Activated CD4-positive, alpha-beta T cell treated with anti-CD3 and anti-CD28 coated beads, Interleukin-2, amount 50 U/mL, for 24 hours (primary cell): ENCODE measurements at places on chromosomes 5 and 9.

DNA sequence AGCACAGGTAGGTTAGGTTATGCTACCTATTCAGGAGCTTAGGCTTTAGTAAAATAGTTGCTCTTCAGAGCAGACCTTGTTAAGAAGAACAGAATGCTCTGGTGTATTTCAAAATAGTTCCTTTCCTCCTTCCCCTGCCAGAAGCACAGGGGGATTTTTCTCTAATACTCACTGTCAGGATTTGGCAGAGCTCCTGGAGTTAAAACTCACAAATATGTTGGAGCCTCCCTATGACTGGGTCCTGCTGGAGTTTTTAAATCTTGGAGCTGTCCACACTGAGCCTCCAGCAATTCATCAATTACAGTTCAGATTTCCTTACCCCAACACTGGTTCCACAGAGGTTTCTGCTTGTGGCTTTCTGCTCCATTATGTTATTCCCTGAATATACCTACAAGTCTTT, 1233.8 kb upstream of the WWC1 start:
- no peak for DNase-seq

GRCh38 chr9:106829666-106830408, 33.1 kb upstream of the ZNF462 start:
- no peak for DNase-seq

DNA sequence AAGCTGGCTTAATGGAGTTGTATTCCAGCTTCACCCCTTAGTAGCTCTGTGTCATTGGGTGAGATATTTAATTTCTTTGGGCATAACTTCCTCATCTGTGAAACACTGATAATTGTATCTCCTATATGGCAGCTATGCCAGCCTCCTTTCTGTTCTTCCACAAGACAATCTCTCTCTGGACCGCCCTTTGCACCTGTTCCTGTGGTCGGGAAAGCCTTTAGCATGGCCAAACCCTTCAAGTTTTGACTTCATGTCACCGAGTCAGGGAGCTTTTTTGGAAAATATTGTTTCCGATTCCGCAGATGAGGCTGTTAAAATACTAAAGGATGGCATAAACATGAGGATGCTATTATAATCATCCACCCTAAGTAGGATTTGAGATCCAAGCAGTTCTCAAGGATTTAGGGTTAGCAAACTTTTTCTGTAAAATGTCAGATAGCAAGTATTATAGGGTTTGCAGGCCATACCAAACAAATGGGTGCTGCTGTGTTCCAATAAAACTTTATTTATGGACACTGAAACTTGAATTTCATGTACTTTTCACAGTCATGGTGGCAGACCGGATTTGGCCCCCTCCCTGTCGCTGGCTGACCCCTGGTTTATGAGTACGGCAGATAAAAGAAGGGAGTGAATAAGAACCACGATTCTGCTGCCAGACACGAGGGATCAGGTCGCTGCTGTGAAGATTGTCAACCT, 695 bp upstream of the NDFIP1 start:
- no peak for DNase-seq

- DNase-seq: no peak
Observed at GRCh38 chr9:137606734-137607138, 1.2 kb downstream of the ARRDC1 start.

DNA sequence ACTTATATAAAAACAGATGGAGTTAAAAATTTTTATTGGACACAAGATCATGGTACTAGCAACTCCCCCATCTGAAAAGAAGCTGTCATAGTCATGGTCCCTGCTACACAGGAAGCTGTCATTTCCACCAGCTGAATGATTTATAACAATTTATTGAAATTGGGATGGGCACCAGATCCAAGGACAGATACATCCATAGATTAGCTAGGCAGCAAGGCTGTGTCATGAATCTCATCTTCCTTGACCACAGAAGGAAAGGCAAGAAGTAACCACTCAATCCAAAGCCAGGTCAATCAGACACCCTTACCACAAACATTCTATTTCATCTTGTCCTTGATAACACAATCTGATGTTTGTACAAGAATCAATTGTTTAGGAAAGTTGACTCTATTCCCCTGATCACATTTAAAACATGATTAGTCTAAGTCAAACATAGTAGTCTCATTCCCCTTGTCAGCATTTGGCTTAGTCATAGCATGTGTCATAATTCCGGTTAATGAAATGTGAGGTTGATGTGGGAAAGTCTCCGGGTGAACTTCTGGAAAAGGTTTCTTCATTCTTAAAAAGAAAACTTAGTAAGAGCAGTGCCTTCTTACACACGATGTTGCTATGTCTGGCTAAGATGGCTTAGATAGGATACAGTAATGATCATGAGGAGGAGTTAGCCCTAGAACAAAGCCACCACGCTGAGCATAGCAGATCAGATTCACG, 462.6 kb upstream of the PAPPA start:
- DNase-seq: no peak

- no peak for DNase-seq
Observed at GRCh38 chr5:535846-536698, 11.8 kb upstream of the SLC9A3 start.

DNA sequence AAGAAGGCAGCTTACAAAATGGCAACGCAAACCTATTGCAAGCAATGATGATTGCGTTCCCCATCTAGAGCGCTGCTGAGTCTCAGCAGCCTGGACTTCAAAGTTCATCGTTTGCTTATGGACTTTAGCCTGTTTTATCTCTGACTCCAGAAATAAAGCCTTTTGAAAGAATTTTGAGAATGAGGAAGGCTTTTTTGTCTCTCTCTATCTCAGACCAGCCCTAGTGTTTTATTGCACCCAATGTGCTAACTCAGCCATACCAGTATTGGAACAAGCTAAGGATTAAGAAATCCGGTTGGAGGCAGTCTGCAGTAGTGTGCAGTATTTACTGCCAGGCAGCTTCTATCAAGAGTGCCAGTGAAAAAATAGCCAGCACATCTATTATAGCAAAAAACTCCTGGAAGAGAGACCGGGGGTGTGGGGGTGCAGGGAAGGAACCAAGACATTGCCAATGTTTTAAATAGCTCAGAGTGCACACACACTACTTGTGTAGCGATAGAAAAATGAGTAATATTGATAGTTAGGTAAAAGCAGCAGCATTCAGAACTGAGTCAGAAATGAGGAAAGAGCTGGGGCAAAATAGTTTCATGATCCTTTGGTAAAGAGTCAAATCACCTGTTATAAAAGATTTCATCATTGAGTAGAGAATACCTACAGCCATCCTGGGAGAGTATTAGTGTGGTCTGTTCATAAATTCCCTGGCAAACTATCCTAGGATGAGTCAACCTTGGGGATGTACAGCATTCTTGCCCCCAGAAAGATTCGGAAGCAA, 219.0 kb downstream of the ZNF608 start:
- no peak for DNase-seq

DNA sequence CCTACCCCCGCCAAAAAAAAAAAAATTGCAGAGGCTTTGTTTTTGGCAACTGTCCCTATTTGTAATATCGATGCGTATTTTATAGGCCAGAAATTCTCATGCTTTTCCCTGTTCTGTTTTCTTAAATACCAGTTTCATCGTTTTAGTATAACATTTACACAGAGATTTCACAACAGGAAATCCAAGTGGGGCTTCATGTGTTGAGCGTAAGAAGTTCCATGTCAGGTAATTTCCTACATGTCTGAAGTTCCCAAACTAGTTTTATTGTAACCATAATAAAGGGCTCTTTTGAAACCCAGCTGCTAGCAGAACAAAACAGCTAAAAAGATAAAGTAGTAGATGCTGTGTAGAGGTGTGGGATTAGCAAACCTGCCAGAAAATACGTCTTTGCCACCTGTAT, 4.2 kb downstream of the SMC5 start:
- no peak for DNase-seq

GRCh38 chr9:469672-470551, 255.2 kb downstream of the DOCK8 start:
- DNase-seq: peak; percentile 81

DNA sequence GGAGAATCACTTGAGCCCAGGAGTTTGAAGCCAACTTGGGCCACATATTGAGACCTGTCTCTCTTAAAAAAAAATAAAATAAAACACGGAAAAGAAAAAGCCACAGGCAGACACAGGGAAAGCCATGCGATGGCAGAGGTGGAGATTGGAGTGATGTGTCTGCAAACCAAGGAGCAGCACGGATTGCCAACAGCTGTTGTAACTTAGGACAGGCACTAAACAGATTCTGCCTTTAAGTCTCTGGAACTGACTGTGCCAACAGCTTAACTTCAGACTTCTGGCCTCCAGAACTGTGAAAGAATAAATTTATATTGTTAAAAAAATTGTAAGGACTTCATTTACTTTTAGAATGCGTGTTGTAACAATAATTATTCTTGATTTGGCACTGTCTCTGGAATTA, 318.5 kb upstream of the CHD1 start:
- no peak for DNase-seq

GRCh38 chr5:1720396-1721110, 79.1 kb downstream of the MRPL36 start:
- no peak for DNase-seq

GRCh38 chr5:13987843-13988464, 43.5 kb upstream of the DNAH5 start:
- DNase-seq: no peak

DNA sequence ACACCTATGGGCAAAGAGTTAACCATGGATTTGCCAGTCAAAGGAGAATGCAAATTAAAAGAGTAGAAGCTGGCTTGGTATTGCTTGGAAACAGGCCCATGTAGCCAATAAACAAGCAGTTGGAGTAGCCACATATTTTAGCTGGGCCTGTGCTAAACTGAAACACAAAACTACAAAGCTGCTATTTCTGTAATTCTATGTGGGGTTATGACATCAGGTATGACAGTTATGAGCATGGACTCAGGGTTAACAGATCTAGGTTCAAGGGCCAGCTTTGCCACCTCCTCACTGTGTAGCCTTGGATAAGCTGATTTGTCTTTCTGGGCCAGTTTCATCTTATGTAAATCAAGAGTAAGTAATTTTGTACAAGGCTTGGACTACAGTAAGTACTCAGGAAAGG, 142.7 kb downstream of the PIP5K1B start:
- DNase-seq: no peak
